ENCODE measurements at places on chromosomes 6 and 20.

GRCh38 chr6:12544821-12545565 is 171.6 kb upstream of the PHACTR1 start:
- no peak for DNase-seq

DNA sequence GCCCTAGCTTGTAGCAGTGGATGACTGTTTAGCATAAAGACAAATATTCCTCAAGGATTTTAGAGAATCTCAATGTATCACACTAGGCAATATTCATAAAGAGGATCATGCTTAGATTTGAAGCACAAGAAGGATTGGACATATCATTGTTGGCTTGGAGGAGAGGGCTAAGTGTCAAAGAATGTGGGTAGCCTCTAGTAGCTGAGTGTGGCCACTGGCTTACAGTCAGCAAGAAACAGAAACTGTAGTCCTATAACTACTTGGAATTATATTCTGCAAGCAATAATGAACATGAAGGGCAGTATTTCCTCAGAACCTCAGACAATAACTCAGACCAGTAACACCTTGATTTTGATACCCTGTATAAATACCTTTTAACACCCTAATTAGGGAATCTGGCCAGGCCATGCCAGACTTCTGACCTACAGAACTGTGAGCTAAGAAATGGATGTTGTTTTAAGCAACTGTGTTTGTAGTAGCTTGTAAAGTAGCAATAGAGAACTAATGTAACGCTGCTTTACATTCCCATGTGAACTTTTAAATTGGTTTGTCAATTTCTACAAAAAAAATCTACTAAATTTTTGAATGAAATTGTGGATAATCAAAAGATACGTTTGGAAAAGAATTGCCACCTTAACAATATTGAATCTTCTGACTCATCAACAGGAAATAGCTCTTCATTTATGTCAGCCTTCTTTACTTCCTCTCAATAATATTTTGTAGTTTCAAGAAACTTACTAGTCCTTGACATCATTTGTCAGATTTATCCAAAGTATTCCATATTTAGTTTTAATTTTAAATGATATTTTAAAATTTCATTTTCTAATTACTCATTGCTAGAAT is 65.2 kb upstream of the RSPO3 start:
- no peak for DNase-seq

DNA sequence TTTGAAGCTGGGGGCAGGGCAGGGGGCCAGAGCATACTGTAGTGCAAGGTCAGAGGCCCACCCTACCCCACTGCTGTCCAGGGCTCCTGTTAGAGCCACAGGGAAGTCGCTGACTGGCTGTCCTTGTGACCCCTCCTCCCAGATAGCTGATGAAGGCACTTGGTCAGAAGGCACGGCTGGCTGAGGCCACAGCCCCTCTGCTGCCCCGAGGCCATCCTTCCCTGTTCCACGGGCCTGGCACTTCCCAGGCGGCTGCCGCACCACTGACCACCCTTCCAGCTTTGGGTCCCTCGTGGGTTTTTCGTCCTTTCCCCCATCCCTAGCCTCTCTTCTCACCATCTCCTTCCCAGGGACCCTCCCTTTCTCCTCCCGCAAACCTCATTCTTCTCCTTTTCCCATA is 9.2 kb upstream of the EMILIN3 start:
- no peak for DNase-seq

- no peak for DNase-seq
Measured at GRCh38 chr6:82066196-82066595, 181.3 kb downstream of the IBTK start.

GRCh38 chr6:101760843-101761621 is 367.5 kb downstream of the GRIK2 start:
- DNase-seq = no peak
